Stimulated activated CD4-positive, alpha-beta T cell treated with anti-CD3 and anti-CD28 coated beads, Interleukin-2, amount 100 ng/mL, for 48 hours (primary cell): ENCODE measurements at places on chromosomes 12 and 14.

DNA sequence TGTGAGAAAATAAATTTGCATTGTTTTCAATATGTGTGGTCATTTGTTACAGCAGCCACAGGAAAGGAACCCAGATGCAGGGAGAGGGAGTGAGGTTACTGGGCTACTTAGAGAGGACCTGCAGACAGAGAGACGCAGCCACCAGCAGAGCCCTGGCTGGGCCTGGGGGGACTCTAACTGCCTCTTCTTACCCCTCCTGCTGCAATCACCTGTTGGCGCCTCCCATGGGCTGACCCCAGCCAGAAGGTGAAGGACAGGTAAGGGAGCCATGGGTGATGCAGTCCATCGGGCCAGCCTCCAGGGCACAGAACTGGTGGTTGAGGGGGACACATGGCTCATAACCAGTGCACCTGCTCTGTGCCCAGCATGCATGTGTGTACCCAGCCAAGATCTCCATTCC, 15.8 kb upstream of the RBM19 start:
- DNase-seq: no peak

DNA sequence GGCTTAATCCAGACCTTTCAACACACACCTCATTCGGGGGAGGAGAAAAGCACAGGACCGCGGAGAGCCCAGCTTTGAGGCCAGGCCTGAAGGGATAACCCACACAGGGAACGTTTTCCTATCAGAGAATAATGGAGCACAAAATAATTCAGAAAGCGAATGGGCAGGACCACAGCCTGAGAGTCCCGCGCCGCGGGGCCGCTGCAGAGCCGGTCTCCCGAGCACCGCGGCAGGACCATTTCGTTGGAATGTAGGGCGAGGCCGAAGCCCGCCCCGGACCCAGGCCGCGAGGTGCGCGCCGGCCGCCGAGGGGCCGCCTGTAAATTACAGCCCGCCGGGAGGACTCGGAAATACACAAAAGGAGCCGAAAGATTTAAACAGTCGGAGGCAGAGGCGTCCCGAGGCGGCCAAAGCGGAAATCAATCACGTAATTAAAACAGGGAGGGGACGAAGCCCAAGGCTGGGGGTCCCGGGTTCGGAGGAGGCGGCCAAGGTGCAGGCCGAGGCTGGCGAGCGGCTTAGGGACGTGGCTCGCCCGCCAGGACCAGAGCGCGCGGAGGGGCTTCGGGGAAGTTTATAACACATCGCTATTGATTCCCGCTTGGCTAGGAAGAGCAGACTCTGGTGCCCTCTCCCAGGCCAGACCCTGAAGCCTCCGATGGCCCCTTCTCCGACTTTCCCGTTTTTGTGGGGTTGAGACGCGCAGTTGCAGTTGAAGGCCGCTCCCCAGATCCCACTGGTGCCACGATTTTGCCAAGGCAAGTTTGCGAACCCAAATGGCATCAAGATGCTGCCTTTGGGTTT, 6.3 kb upstream of the HOXC4 start:
- no peak for DNase-seq

- no peak for DNase-seq
Observed at GRCh38 chr14:96614481-96614881, 112.3 kb downstream of the PAPOLA start.

- DNase-seq: no peak
Observed at GRCh38 chr12:89899651-89900050, 191.0 kb upstream of the ATP2B1 start.
